ENCODE measurements at places on chromosomes 7 and 10.

DNA sequence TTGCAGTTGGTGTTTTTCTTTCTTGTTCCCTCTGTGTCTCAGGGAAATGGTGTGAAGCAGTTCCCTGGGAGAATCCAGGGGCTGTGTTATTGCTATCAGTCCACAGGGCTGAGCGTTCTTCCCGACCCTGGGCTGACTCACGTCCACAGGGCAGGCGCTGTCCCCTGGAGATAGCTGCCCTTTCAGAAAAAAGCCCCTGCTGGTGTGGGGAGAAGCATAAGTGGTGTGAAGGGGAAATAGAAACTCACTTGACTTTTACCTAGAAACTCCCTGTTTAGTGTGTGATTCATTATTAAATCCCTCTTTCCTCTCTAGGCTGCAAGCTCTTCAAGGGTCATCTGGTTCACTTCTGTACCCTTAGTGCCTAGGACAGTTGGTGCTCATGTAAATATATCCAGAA lies 63.3 kb upstream of the SMNDC1 start:
- DNase-seq, result no peak

DNA sequence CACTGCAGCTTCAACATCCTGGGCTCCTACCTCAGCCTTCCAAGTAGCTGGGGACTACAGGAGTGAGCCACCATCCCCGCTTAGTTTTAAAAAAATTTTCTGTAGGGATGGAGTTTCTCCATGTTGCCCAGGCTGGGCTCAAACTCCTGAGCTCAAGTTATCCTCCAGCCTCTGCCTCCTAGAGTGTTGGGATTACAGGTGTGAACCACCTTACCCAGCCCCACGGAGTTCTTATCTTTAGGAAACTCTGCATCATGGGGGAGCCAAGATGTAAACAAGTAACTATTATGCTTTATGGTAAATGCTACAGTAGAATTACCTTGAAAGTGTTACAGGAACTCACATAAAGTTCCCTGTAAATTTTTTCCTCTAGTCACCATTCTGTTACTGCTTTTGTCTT lies 65.3 kb downstream of the PHTF2 start:
- DNase-seq, result no peak

DNA sequence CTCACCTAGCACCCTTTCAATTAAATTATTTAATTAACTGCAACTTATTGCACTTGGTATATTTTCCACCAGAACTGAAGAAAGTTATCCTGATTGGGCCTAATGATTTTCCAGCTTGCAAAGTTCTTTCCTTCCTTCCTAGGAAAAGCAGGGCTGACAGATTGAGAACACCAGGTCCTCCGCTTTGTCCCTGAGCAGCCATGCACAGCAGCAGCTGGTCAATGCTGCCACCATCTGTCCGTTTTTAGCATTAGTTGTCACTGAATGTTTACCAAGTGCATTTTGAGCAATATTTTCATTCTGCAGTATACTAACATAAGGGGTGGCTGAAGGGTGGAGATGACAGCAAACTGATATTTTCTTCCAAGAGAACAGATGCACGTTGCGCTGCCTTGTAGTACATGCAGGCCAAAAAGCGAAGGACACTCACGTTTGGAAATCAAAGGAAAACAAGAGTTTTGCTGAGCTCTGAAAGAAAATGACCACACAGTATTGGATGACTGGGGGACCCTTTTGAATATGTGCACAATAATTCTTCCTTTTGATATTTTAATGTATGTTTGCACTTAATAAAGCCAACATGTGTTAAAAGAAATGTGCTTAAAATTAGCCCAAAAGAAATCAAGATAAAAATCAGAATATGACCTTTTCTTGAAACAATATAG lies 248.8 kb upstream of the PTN start:
- no peak for DNase-seq

- no peak for DNase-seq
Observed at GRCh38 chr7:92485267-92485892, 7.6 kb upstream of the ERVW-1 start.

DNA sequence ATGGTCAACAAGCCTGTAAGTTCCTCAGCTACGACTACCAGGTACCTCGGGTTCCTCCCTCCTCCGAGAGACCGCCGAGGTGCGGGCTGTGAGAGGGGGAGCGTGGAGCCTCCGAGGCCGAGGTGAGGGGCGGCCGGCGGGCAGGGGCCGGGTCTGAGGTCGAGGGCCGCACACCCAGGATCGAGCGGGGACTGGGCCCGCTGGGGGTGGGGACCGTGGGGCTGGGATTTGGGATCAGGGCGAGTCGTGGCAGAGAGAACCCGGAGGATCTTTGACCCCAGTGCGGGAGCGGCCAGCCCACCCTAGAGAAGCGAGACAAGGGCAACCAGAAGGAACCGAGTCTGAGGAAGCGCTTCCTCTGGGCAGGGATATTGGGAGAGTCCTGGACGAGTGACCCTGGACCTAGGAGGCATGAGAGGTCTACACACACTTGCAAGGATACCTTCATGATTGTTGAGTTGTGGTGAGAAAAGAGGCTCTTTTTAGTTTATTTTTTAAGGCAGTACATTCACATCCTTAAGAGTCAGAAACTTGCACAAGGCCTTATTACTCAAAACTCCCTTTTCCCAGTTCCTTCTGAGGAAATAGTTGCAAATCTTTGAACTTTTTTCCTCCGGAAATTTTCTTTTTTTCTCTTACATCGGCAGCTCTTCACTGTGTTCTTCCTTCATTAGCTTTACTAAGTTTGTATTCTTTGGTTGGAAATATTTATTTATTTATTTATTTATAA lies 395 bp downstream of the ZNF487 start:
- DNase-seq, result no peak

GRCh38 chr7:12162415-12163113 lies 48.5 kb upstream of the TMEM106B start:
- DNase-seq, result no peak

DNA sequence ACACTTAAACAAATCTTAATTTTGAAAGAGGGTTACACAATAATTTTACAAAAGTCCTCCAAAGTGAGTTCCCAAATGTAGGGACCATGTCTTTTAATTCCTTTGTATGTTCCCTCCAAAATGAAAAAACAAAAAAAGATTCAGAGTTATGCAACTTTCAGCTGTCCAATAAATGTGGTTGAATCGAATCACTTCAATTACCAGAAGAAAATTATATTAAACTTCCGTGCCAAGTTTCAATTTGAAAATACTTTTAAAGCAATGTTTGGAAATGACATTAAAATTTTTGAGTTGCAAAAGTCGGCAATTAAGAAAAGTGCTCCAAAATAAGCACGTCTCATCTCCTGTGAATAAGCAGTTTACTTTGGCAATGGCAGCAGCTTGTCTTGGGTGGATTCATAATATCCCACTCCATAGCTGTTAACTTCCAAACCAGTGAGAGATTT lies 60.3 kb upstream of the C1GALT1 start:
- no peak for DNase-seq

DNA sequence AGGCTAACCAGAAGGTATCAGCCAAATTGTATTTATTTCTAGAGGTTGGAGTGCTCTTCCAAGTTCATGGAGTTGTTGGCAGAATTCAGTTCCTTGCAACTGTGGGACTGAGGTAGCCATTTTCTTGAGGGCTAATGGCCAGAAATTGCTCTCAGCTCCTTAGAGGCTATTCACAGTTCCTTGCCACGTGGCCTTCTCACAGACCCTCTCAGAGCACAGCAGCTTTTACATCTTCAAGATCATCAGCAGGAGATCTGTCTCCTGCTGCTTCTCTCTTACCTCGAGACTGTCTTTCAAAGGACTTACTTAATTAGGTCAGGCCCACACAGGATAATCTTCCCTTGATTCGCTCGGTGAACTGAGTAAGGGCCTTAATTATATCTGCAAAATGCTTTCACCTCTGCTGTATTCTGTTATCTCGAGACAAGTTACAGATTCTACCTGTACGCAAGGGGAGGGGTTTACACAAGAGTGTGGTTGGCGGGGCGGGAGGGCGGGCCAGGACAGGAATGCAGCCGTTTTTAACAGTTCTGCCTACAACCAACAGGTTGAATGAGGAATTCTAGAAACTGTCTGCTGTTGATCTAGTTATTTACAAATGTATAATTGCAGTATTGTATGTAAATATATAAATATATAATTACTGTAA lies 15.0 kb downstream of the MIOS start:
- no peak for DNase-seq

DNA sequence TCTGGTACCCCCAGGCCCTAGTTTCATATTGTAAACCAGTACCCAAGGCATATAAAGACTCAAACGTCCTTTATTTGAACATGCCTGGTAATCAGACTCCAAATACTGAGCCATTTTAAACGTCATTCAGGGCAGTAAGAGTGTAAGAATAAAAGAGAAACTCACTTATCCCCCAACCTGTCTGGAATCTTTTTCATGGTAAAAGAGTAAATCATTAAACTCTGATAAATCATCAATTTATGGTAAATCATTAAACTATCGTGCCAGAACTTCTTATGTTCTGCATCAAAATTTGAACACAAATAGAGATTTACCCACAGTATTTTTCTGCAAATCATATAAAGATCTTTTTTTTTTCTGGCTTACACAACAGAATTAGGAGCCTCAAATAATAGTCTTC lies 734.3 kb upstream of the POT1 start:
- no peak for DNase-seq

- no peak for DNase-seq
Observed at GRCh38 chr10:56360583-56360966, 484 bp downstream of the ZWINT start.

- no peak for DNase-seq
Observed at GRCh38 chr7:7867846-7868571, 100.6 kb upstream of the GLCCI1 start.

DNA sequence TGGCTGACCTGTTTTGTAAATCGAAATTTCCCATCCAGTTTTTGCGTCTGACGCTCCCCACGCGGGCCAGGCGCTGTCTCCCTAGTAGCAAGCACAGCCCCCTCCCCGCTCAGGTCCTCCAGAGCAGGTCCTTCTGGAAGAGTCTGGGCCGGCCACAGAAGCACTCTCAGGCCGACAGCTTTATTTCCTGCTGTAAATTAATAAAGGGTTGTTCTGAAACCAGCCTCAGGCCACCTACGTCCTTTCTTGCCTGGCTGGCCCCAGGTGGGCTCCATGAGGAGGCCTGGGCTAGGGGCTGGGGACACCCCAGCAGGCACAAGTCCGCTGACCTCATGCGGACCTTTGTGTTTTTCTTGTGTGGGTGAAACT lies 35.2 kb downstream of the CAMK2B start:
- no peak for DNase-seq

DNA sequence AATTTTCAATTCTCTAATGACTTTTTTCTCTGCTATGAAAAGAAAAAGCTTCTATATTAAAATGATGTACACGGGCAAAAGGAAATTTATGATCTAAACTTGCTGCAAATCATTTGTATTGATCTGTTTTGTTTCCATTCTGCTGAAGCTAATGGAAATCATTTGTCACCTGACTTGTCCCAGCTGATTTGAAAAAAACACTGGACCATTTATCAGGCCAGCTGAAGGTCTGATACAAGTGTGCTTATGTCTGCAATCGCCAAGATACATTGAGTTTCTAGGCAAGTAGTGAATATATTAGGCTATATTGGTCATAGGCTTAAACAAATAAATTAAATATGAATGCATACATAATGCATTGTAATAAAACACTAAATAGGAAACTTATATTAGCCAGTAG lies 1309.7 kb downstream of the REEP3 start:
- no peak for DNase-seq

DNA sequence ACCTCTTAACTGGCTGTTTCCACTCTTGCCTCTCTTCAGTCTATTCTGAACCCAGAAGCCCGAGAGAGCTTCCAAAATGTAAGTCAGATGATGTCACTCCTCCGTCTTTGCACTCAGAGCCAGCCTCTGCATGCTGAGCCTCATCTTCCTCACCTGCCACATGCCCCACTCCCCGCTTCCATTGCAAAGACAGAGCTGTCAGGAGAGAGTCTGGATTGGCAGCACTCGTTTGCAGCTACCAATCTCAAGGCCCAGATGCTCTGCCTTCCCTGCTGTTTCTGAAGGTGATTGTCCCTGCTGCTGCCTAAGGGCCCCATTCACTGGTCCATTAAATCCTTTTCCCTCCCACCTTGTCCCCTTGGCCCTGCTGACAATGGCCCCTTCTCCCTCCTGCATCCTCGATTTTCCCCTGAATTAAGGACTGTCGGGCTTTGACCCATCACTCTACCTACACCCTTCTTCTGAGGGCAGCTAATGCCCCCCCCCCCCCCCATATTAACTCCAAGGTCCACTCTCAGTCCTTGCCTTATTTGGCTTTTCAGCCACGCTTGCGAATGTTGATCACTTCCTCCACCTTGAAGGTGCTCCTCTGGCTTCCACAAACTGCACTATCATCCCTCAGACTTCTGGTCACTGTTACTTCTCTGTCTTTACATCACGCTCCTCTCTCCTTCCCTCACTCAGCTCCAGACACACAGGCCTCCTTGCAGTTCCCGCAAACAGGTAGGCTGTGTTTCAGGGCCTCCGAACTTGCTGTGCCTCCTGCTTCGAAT lies 98.5 kb downstream of the CHN2 start:
- DNase-seq, result no peak

- DNase-seq, result no peak
Observed at GRCh38 chr10:80436446-80437098, 17.5 kb upstream of the TSPAN14 start.

DNA sequence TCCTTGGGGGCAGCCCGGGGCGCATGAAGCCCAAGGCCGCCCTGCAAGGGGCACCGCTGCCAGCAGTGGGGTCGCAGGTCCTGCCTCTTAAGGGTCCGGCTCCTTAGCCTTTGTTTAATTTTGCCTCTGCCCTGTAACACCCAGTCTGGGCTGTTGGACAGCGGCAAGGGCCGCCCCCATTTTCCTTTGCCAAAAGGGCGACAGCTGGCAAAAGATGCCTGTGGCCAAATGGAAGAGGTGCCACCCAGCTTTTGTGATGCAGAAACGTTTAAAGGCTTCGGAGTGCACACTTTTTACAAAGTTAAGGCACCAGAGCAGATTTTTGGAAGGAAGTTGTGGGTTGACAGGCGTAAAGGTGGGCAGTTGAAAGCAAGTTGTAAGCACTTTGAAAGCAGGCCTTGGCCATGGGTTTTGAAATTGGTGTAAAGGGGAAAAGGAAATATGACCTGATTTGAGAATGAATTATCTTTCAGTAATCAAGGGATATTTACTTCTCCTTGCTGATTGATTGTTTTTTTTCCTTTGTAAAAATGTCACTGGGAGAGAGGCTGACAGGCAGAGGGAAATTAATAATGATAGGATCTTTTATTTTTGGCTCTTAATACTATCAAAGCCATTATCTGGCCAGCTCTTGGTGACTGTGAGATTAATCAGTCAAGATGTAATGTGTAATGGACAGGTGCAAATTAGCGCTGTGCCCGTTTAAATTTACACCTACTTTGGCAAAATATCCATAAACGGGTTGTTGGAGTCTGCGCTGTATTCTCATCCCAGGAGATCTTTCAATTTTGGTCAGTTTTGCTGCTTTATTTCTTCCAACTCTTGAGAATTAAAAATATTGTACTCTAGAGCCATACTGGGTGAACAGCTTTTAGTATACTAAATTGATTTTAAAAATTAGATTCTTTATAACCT lies 1.2 kb downstream of the CASD1 start:
- DNase-seq, result peak; percentile 4

GRCh38 chr10:108990441-108990840 lies 932.9 kb downstream of the XPNPEP1 start:
- DNase-seq, result no peak

All from stimulated activated CD8-positive, alpha-beta memory T cell treated with anti-CD3 and anti-CD28 coated beads, Interleukin-12 subunit alpha, Interleukin-12 subunit beta, amount 100 ng/mL, for 1 hour (primary cell).